ENCODE measurements at places on chromosomes 4 and X.

GRCh38 chr4:1345903-1346780, 866 bp upstream of the UVSSA start:
- DNase-seq = peak; percentile 86

DNA sequence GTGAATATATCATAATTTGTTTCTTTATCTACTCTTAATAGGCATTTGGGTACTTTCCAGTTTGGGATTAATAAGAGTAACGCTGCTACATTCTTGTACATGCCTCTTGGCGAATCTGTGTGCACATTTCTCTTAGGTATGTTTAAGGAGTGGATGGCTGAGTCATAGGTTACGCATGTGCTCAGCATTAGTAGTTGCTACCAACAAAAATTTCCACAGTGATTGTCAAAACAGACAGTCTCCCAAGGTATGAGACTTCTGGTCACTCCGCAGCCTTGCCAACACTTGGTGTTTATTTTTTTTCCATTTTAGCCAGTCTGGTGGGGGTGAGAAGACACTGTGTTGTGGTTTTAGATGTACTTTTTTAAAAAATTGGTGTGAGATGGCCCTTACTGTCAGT, 44.6 kb downstream of the FGFBP1 start:
- DNase-seq = no peak

GRCh38 chr4:112315446-112315845, 18.3 kb downstream of the ALPK1 start:
- no peak for DNase-seq

DNA sequence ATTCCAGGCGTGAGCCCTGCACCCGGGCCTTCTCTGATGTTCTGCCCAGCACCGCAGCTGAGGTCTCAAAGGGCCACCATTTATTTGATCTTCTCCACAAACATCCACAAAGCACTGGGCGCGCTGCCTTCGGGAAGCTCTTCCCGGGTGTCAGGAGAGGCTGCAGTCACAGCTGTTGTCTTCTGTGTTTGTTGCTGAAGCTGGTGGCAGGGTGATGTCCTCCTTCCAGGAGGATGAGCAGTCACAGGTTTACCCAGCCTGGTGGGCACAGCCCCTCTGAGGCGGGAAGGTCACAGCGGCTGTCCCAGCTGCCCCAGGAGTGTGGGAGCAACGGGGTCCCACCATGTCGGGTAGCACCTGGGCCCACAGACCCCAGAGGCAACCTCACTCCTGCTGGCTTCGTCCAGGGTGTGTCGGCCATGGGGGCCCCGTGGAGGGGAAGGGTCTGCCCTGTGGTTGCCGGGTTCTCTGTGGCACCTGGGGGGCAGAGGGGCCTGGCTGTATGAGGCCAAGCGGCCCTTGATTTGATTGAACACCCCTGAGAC, 27.6 kb downstream of the FGFRL1 start:
- DNase-seq = no peak

GRCh38 chr4:81527709-81528108, 56.0 kb upstream of the RASGEF1B start:
- DNase-seq = no peak

GRCh38 chr4:55989766-55990165, 41.0 kb downstream of the CEP135 start:
- DNase-seq = no peak

DNA sequence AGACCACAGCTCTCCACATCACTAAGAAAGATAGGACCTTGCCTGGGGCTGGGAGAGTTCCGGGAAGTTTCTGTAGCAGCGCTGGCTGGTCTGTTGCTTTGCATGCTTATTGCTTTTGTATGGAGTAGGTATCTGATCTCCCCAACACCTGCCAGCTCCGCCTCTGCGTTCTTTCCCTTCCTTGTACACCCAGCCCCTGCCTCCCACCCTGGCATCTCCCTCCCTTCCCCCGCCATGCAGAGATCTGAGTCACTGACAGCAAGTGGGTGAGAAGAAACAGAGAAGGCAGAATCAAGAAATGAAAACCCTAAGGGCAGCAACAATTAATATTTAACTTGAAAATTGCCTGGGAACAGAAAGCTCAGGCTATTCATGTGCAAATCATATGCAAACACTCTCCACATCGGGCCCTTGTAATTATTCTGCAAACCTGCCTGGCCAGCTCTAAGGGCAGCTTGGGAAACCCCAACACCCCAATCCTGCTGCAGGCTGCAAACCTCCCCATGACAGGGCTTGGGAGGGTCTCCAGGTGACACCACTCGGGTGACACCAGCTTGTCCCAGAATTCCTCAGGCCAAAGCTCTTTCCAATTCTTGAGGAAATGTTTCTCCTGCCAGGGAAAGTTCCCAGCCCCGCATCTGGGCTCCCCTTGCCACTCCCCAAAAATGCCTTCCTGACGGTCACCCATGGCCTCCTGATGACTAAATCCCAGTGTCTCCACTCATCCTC, 257.2 kb downstream of the FBXW7 start:
- DNase-seq = peak; percentile 55

GRCh38 chr4:74920704-74921103, 12.2 kb upstream of the PARM1 start:
- DNase-seq = no peak

DNA sequence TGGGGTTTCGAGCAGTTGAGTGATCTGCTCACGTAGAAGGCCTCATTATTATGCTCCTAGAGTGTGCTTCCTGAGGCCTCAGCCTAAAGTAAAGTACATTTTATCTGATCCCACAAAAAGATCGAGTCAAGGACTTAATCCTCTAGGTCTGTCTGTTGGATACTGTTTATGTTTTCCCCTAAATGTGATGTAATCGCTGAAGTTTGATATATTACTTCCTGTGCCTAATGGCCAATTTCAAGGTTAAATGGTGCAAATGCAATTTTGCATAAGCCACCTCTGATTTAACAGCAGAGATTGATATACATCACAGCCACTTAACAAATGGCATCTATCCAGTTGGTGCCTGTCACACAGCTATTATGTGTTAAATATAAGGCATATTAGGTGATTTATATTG, 19.4 kb upstream of the SERTM2 start:
- DNase-seq = no peak

DNA sequence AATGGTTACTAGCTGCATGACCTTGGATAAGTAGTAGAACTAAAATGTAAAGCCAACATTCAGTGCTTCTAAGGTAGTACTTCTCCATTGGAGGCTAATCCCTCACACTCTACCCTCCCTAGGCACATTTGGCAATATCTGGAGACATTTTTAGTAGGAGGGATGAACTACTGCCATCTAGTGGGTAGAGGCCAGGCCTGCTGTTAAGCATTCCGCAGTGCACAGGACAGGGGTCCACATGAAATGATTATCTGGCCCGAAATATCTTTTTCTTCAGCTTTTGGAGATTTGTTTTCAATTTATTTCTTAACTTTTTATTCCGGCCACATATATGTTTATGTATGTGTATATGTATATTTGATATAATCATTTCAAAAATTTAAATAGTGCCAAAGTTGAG, 36.0 kb upstream of the SPANXC start:
- peak; percentile 48 for DNase-seq

GRCh38 chr4:181830404-181831035, 412.7 kb upstream of the TENM3 start:
- no peak for DNase-seq

DNA sequence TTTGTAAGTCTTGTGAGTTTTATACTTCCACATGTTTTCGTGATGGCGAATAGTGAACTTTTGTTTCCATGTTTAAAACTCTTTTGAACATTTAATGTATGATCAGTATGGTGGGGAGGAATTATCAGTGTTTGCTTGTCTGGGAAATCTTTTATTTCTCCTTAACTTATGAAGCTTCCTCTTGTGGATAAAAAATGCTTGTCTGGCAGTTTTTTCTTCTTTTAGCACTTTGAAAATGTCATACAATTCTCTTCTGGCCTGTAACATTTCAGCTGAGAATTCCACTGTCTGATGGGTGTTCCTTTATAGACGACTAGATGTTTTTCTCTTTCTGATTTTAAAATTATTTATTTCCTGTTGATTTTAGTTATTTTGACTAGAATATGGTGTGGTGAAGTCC, 576.0 kb downstream of the DACH2 start:
- DNase-seq = no peak
